ENCODE measurements at places on chromosomes 6 and 20. TPM values are rescaled to one million over a fixed set of nuclear protein-coding genes. Genes with fewer than 3 reads are reported as not detected.

- H3K36me3 ChIP-seq = no peaks in the 10 kb centered on the region
- H3K27me3 ChIP-seq = peaks cover 31% of the 10 kb centered on the region
- DNase-seq = no peak
- H3K4me1 ChIP-seq = no peaks in the 10 kb centered on the region
- no peak overlapping the region for H3K4me3 ChIP-seq
Measured at GRCh38 chr6:139588734-139589593, 214.5 kb upstream of the CITED2 start.

- peaks cover 10% of the 10 kb centered on the region for H3K4me1 ChIP-seq
- no peak overlapping the region for H3K27ac ChIP-seq
- peak; percentile 68 for DNase-seq
- peaks cover 67% of the 10 kb centered on the region for H3K27me3 ChIP-seq
Measured at GRCh38 chr6:28218312-28219248, 6.5 kb upstream of the ZSCAN9 start.

- peaks cover 20% of the 10 kb centered on the region for H3K4me1 ChIP-seq
- H3K27me3 ChIP-seq = no peaks in the 10 kb centered on the region
- H3K4me3 ChIP-seq = no peak overlapping the region
Measured at GRCh38 chr6:88916615-88917208, 46.7 kb downstream of the RNGTT start.

DNA sequence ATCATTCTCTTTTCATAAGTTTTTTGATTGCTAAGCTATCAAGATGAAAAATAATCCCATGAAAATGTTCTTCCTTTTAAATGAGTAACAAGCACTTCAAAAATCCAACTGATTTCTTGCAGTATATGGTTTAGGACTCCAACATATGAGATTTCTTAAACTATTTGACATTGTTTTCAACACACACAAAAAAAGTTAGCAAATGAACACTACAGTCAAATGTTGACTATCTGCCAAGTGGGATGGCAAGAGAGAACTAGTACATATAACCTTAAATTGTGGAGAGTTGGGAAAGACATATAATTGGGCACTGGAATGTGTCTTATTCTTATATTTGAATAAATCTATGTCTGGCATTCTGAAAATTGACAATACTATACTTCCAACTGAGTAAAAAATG lies 15.6 kb downstream of the COL21A1 start:
- H3K36me3 ChIP-seq = no peaks in the 10 kb centered on the region
- H3K27ac ChIP-seq = no peak overlapping the region
- H3K4me1 ChIP-seq = no peaks in the 10 kb centered on the region

DNA sequence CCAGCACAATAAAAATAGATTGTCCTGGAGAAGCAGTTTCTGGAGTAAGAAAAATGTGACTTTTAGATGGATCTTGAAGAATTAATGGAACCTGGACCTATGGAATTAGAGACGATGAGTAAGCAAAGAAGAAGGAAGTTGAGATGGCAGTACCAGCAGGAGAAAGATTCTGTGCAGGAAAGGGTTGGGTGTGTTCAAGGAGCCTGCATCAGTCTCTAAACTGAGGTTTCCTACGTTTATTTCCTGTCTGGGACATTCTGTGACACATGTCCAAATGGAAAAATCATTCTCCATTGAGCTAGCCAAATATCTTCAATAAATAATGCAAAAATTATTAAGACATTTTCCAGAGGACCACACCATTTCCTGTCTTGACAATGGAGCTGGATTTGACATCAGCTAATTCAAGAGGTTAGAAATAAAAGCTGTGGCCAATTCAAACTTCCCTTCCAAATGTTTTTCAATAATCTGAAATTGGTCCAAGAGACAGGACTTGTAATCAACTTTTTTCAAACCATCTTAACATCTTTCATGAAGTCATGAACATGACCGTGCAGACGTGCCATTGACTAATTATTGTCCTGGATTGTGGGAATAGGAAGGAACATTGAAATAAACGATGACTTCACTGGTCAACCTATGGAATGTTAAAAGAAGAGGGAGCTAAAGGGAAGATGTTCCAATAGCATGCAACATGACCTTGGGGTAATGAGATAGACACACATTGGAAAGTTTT lies 198.3 kb downstream of the ZNF217 start:
- no peak overlapping the region for H3K27ac ChIP-seq
- peaks cover 2% of the 10 kb centered on the region for H3K4me1 ChIP-seq
- no peak overlapping the region for H3K4me3 ChIP-seq
- DNase-seq = no peak
- H3K36me3 ChIP-seq = no peaks in the 10 kb centered on the region

GRCh38 chr20:58709703-58710039 lies 17.1 kb downstream of the NPEPL1 start:
- H3K27ac ChIP-seq = no peak overlapping the region
- no peaks in the 10 kb centered on the region for H3K27me3 ChIP-seq
- H3K36me3 ChIP-seq = peaks cover 3% of the 10 kb centered on the region
- no peak for DNase-seq
- H3K4me1 ChIP-seq = no peaks in the 10 kb centered on the region

- peaks cover 48% of the 10 kb centered on the region for H3K36me3 ChIP-seq
- no peak overlapping the region for H3K4me3 ChIP-seq
- peaks cover 37% of the 10 kb centered on the region for H3K4me1 ChIP-seq
- no peak overlapping the region for H3K27ac ChIP-seq
Measured at GRCh38 chr20:49161428-49162152, 26.5 kb downstream of the STAU1 start.

- H3K27me3 ChIP-seq = no peaks in the 10 kb centered on the region
- DNase-seq = no peak
- peaks cover 3% of the 10 kb centered on the region for H3K4me1 ChIP-seq
- H3K4me3 ChIP-seq = no peak overlapping the region
- no peak overlapping the region for H3K27ac ChIP-seq
Measured at GRCh38 chr6:141321493-141322347, 811.0 kb upstream of the GJE1 start.

DNA sequence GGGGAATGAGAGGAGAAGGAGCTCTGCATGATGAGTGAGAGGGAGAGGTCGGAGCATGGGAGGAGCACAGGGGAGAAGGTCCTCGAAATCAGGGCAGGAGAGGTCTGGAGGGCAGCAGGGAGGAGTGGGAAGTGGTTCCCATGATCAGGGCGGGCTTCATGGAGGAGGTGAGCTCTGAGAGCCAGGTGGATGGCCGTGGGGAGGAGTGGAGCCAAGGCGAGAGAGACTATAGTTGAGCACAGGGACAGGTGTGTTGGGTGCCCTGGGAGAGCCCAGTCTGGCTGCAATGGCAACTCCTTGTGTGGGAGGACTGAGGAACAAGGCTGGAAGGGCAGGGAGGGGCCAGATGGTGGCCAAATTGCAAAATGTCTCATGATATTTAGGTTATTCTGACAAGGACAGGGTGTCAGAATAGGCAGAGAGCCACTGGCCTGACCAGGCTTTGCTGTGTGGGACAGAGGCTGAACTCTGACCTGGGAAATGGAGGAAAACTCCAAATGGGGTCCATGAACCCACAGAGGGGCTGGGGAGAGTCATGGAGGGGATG lies 21.4 kb downstream of the TTBK1 start:
- H3K36me3 ChIP-seq = no peaks in the 10 kb centered on the region
- peaks cover 12% of the 10 kb centered on the region for H3K27me3 ChIP-seq
- H3K4me1 ChIP-seq = peaks cover 9% of the 10 kb centered on the region
- H3K27ac ChIP-seq = no peak overlapping the region
- no peak overlapping the region for H3K4me3 ChIP-seq

The DZANK1 gene
- 1.9 TPM for total RNA-seq

The STMN3 gene
- 9.7 TPM for total RNA-seq

The GSTA4 gene
- total RNA-seq = 28.7 TPM

The CEP43 gene
- 23.0 TPM for total RNA-seq

The SASH1 gene
- 0.44 TPM for total RNA-seq

The CEP85L gene
- total RNA-seq = 42.7 TPM
